ENCODE measurements at places on chromosomes 13 and 19.

DNA sequence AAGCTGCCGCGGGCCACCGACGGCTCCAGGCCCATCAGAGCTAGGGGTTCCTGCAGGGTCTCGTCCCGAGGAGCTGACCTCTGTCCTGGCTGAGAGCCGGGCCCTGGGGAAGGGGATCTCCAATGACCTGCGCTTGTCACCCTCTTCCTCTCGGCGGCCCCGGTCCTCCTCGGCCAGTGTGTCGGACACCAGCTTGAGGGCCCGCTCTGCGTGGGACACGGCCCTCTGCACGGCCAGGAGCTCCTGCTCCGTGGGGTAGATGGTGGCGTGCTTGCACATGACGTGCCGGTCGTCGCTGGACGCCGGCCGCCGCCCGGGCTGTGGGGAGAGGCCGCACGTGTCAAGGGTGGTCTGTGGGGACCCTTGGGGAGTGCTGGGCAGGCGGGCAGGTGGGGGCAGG is 32.7 kb upstream of the MATK start:
- DNase-seq, result no peak

- DNase-seq, result no peak
These were observed 140.7 kb downstream of the KCTD12 start for GRCh38 chr13:76745261-76746200.

- peak; percentile 74 for DNase-seq
These were observed 48.6 kb upstream of the GTF3A start for GRCh38 chr13:27375686-27376326.

- no peak for DNase-seq
These were observed 193.1 kb downstream of the KCTD12 start for GRCh38 chr13:76693086-76693485.

DNA sequence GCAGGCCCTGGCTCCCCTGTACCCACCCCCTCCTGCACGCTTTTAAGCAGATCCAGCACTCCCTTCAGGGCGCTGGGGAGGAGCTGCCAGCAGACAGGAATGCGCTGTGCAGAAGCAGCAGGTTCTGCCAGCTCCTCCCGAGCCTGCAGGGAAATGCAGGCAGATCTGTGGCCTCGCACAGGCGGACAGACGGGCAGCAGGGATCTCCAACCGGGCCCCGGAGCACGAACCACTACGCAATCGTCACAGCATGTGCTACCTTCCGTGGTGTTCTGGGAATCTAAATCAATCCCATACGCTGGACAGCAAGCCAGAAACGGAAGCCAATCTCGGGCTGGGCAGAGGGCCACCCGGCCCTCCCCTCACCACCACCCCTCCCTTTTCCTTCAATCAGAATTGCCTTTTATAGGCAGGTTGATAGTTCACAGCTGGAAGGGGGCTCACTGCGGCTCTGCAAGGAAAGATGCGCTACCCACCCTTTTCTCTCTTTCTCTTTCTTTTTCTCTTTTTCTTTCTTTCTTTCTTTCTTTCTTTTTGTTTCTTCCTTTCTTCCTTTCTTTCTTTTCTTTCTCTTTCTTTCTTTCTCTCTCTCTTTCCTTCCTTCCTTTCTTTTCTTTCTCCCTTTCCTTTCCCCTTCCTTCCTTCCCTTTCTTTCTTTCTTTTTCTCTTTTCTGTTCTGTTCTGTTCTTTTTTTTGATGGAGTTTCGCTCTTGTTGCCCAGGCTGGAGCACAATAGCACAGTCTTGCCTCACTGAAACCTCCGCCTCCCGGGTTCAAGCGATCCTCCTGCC is 99.9 kb downstream of the GNG7 start:
- DNase-seq, result no peak

DNA sequence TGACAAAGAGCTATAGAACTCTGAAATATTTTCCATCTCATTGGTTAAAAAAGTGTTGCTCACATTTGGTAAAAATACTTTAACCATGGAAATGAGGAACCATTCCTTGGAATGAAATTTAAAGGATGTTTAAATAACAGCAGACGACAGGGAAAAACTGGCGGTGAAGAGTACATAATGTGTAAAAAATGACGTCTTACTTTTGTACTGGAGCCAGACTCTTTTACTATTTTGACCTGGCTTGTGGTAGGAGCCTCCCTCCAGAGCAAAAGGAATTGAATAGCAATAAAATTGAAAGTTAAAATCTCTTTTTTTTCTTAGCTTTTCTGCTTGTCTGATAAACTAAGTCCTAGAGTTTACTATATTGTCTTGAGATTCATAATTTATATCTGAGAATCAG is 426.2 kb upstream of the KLHL1 start:
- no peak for DNase-seq

DNA sequence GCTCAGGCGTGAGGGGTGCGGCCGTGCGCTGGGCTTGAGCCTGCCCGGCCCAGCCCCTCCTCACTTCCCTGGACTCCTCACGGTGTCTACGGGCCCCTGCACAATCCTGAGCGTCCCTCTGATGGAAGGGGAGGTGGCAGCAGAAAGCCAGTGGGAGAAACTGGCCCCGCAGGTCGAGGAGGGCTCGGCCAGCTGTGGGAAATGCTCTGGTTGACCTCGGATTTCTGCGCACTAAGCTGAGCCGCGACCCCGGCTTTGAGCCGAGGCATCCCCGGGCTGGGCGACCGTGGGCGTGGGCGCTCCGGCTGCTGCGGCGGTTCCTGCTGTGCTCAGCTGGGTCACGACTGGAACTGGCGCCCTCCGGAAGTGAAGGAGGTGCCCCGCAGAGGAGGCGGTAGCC is 70.1 kb downstream of the ZNF208 start:
- no peak for DNase-seq

GRCh38 chr13:112776354-112776753 is 86.5 kb downstream of the ATP11A start:
- no peak for DNase-seq

DNA sequence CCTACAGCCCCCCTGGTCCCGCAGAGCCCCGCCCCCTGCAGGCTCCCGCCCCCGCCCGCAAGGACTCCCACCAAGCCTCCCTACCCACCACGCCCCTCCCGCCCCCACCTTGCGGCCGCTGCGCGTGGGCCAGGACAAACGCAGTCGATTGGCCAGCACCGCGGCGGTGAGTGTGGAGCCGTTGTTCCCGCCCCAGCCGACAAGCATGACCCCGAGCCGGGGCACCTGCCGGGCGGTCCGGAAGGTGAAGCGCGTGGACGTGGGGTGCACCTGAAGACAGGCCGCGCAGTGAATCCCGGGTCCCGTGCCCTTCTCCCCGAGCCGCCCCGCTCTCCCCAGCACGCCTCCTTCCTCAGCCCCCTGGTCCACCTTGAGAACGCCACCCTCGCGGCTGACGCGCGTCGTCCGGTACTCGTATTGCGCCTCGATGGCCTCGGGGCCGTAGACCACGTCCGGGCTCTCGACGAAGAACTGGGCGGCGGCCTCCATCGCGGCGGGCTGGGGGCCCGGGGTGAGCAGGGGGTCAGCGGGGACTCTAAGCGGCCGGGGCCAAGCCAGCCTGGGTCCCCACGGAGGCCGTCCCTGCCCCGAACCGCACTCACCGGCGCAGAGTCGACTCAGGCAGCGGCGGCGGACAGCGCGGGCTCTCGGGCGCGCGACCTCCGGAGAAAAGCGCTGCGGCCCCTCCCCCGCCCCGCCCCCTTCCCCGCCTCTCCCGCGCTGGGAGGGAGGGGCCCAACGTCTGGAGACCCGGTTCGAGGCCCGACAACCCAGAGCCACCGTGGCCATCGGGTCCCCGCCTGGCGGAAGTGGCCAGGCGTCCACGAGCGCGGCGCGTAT is at the start of gene ISYNA1:
Gene ISYNA1, minus strand, starts transcription at position 643 of the 840 bp plus-strand sequence. Its CDS starts 154 bp downstream, at position 489.
- DNase-seq, result peak; percentile 57

DNA sequence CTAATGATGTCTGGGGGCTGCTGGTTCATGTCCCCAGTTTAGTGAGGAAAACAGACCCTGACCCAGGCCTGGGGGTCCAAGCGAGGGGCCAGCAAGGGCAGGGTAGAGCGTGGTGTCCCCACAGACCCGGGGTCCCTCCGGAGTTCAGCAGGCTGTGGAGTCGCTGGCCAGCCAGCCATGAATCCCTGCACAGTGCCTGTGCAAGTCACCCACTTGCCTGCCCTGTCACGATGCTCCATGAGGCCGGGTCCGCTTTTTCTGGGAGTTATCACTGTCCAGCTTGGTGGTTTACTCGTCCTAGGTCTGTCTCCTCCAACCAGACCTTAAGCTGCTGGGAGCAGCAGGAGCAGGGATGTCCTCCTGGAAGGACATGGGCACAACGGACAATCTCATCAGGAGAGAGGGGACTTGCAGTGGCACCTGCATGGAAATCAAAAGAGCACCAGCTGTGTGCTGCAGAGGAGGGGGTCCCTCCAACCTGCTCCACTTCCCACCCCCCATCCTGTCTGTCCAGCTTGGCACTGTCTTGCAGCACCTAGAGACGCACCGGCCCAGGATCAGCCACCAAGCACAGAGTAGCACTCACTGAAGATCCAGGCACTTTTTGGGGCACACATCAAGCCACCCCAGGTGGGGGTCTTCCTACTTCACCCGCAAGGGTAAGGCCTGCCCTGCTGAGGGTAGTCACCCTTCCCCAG is 121.8 kb downstream of the URI1 start:
- no peak for DNase-seq

- DNase-seq, result no peak
These were observed 54.8 kb downstream of the ABCC4 start for GRCh38 chr13:95246292-95247082.

DNA sequence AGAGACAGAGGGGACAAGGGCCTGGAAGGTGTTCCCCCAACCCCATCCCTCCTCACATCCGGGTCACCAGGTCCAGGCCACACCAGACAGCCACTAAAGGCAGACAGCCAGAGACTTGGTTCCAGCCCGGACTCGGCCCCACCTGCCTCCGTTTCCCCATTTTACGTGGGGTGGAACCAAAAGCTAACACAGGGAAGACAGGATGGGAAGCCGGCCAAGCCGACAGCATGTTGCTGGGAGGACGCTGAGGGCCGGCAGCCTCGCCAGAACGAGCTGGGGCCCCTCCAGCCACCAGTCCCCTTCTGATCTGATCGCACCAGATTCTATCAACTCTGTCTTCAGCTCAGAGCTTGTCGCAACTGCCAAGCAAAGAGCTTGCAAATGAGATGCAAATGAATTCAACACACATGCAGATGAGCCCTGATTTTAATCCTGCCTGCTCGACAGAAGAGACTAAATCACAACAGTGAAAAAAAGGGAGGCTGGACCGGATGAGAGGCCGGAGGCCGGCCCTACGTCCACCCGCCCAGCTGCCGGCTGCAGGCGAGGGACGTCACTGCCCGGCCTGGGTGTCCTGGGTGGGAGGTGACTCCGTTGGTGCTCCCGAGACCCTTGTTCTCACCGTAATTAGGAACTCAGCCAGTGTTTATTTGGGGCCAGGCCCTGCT is 17.5 kb upstream of the SHC2 start:
- no peak for DNase-seq

DNA sequence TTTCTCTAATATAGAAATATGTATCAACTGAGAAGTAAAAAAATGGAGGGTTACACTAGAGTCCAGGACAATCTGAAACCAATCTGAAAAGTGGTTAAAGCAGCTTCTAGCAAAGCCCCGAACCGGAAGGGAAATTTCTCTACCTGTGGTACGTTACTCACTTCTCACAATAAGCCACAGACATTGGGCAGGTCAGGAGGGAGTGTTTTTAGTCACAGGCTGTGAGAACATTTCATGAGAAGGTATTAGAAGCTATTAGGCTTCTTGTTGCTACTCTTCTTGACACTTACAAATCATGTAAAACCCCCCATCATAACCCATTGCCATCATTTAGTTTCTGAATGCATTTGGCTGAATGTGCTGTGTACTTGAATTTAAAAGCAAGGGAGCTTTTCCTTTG is 120.9 kb downstream of the NUFIP1 start:
- no peak for DNase-seq

DNA sequence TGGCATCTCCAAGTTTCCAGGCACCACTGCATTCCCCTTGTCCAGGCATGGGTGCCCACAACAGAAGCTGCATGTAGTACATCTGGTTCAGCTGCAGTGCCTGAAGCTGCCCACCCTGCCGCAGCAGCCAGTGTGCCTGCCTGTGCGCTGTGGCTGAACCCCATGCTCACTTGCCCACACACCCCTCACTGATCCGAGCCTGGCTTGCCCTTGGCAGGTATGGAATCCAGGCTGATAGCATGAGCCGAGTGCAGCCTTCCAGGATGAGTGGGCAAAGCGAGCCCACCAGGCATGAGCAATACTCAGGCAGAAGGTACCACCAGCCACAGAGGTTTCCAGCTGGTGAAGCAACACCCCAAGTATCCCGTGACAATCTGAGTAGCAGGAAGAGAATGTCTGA is 280.3 kb upstream of the KLF12 start:
- no peak for DNase-seq

GRCh38 chr19:44609219-44609618 is 4.1 kb upstream of the IGSF23 start:
- no peak for DNase-seq

Data from stimulated activated CD4-positive, alpha-beta T cell treated with anti-CD3 and anti-CD28 coated beads, Interleukin-2, amount 100 ng/mL, for 24 hours (primary cell).